Activated T-cell treated with anti-CD3 and anti-CD28 coated beads, Interleukin-2, amount 50 U/mL, for 24 hours (primary cell): ENCODE measurements at places on chromosomes 3 and 15.
A peak's percentile ranks its signal among the peaks of the same experiment; 100 is the strongest.

GRCh38 chr15:68566377-68566954 is 12.3 kb upstream of the CORO2B start:
- DNase-seq = no peak

DNA sequence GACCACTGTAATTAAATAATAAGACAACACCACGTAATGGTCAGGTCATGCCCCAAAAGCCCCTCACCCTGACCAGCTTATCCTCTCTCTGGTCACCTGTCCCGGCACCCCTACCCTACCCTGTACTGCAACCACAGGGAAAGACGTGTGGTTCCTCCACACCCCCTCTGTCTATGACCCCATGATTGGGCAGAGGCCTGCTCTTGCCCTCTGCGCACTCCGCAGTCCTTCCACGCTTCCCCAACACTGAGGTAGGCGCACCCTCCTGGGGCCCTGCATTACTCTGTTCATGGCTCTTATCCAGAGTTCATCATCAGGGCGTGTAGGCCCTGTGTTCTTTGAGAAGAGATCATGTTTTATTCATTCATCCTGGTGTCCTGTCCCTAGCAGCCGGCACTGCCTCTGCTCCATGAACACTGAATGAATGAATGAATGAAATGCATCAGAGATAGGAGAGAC is 33.8 kb downstream of the MGLL start:
- DNase-seq = no peak

DNA sequence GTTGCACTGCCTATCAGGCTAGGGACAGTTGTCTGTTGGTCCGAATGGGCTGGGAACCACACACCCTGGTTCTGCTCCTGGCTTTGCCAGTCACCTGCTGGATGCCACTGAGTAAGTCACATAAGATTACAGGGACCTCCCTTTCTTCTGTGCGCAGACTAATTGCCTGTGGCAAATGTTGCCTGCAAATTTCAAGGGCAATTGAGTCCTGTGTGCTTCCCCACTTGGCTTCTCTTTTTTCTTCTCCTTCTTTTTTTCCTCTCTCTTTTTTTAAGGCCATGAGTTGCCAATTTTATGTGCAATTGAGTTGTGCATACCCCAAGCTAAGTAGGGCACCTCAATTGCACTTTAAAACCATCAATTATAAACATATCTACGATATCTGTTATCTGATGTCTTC is 963.4 kb downstream of the MCTP2 start:
- DNase-seq = no peak

DNA sequence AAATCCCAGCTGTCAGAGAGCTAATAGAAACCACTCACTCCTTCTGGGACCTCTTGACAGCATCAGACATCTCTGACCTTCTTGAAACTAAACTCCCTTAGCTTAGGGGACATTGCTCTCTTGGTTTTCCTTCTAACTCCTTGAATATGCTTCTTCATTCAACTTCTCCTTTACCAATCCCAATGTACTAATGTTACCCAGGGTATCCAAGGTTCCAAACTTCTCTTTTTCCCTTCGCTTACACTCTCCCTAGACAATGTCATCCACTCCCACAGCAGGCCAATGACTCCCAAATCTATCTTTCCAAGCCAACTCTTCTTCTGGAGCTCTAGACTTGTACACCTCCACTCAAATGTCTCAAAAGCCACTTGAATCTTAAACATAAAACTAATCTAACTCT is 14.6 kb downstream of the HEXA start:
- no peak for DNase-seq

GRCh38 chr3:29773481-29773880 is 492.6 kb downstream of the RBMS3 start:
- DNase-seq = no peak

GRCh38 chr15:77118882-77119321 is 48.0 kb upstream of the TSPAN3 start:
- no peak for DNase-seq

DNA sequence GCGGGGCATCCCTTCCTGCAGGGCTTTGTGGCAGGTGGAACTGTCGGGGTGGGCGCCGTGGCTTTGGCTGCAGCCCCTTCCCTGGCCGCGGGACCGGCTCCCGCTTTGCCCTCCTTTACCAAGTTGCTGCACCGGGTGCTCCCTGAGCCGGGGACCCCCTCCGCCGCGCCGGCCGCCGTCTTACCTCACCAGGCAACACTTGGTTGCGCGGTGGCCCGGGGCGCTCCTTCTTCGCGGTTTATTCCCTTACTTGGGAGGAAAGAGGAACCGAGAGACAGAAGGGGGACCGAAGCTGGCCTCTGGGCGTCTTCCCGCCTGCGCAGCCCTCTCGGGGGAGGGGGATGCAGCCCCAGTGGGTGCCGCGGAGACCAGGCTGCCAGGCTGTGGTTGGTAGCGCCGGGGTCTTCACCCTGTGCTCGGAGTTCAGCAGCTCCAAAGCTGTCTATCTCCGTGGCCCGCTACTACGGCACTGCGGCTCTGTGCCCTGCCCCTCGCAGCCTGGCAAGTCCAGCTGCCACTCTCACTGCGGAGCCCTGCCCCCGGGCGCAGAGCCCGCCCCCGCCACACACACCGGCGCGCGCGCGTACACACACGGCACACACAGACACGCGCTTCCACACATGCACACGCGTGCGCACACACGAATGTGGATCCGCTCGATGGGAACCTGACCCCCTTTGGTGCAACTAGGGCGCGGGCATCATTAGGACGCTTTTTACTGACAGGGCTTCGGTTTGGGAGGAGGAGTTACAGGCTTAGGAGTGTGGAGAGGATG is at the start of gene DGKG:
Gene DGKG, minus strand, starts transcription at position 473 of the 775 bp plus-strand sequence. CDS start 41,775 bp downstream, outside the sequence.
- peak; percentile 54 for DNase-seq

DNA sequence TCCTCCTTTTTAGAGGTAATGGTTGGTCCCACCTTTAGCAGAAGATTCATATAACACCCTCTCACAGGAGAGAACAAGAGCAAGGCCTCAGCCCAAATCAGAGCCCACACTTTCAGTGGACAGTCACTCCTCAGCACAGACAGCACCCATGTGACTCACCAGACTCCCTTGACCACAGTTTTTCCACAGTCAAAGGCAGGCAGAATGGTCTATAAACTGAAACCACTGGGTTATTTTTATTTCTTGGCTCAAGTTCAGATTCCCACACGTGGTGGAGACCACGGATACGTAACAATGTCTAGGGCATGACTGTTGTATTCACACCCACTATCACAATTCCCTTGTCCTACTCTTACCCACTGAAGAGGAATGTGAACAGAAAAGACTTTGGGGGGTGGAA is 237.8 kb upstream of the UBE2E1 start:
- DNase-seq = no peak

- DNase-seq = no peak
Observed at GRCh38 chr3:134258761-134259347, 8.2 kb upstream of the RYK start.

- no peak for DNase-seq
Observed at GRCh38 chr15:98530570-98530969, 117.8 kb upstream of the IGF1R start.

DNA sequence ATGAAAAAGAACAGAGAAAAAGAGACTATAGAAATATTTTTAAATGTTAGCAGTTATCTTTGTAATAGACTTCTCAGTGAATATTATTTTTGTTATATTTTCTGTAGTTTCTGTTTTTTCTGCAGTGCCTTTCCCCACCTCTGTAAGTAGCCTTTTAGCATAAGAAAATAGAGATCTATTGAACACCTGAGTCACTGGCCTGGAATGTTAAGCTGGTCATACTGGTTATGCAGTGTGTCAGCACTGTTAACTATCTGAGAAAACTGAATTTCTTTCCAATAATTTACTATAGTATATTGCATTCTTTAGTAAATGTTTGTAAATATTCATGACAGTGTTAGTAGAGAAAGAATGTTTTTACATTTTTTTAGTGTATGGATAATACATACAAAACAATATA is 79.8 kb downstream of the NECTIN3 start:
- DNase-seq = no peak

GRCh38 chr3:8886546-8886945 is 76.7 kb downstream of the RAD18 start:
- DNase-seq = no peak

DNA sequence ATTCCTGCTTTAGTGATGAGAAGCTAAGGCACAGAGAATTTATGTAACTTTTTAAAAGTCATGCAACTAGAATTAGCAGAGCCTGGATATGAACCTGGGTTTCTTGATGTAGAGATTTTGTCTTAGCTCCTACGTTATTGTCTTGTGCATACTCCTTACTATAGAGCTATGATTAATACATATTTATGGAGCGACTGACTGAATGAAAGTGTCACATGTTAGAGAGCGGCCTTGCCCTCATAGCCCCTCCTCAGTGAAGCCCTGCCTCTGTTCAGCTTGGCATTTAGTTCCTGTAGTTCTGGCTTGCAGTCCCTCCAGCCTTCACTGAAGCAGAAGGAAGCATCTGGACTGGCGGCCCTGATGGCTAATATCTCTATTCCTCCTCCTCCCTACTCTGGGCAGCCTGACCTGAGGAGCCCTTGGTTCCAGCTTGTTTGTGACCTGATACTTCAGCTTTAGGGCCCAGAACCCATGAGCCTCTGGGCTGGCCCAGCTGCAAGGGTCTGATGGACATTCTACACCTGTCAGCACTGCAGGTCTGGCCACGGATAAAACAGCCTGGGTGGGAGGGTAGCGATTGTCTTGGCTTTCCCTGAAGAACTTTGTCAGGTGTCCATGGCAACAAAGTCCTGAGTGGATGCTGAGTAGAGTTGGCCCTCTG is 13.4 kb upstream of the AGBL1 start:
- no peak for DNase-seq

GRCh38 chr3:101722394-101723173 is 1.8 kb upstream of the CEP97 start:
- no peak for DNase-seq

DNA sequence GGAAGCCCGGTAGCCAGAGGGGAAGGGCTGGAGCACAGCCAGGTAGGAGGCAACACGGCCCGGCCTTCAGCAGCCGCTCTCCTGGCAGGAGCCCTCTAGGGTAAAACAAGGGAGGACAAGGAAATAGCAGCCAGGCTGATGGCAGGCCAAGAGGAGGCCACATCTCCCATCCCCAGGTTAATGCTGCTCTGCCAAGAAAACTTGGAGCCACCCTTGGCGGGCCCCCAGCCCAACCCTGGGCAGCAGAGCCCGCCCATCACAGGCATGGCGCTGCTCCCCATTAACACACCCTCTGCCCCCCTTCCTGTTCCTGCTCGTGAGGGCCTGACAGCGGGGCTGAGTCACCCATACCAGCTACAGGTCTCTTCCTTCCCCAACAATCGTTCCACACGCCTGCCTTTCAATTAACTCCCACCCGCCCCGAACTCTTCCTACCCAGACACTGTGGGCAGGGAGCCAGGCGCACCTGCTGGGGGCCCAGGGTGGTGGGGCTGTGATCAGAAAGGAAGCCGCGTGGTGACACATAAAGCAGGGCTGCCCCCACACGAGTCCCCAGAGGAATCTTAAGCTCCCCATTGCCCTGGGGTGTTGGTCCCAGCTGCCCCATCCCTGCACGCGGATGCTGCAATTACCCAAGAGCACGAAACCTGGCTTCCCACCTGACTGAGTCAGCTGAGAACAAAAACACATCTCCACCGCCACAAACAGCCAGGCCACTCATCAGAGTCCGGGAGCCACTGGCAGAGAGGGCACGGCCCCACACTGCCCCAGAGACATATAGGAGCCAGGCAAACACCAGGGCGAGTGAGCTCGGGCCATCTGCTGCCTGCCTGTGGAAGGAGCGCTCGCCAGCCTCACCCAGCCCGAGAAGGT is at the start of gene C15orf62:
Gene C15orf62, plus strand, starts transcription at position 707 of the 873 bp plus-strand sequence. CDS start 516 bp downstream, outside the sequence.
- peak; percentile 76 for DNase-seq

GRCh38 chr3:24475925-24476324 is 18.7 kb downstream of the THRB start:
- DNase-seq = no peak

DNA sequence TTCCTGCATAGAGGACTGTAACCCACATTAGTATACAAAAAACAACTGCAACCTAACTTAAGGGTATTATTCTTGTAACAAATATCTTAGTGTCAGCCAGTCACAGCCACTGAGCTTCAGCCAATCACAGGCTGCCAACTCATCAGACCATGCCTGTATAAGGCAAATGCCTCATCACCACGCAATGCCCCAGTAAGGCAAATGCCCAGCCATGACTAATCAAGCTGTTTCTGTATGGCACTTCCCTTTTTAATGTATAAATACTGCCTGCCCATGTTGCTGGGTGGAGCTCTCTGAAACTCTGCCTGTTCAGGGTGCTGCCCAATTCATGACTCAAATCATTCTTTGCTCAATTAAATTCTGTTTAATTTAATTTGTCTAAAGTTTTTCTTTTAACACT is 18.4 kb upstream of the GABRA5 start:
- DNase-seq = no peak

DNA sequence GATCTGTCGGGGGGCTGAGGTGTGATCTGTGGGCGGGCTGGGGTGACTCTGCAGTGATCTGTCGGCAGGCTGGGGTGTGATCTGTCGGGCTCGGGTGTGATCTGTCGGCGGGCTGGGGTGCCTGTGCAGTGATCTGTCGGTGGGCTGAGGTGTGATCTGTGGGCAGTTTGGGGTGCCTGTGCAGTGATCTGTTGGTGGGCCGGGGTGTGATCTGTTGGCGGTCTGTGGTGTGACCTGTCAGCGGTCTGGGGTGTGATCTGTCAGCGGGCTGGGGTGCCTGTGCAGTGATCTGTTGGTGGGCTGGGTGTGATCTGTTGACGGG is 205.1 kb downstream of the XXYLT1 start:
- no peak for DNase-seq

- no peak for DNase-seq
Observed at GRCh38 chr15:76964157-76964556, 30.8 kb upstream of the PSTPIP1 start.
